GM12865 (cell line): ENCODE measurements at places on chromosomes 12 and 14.

DNA sequence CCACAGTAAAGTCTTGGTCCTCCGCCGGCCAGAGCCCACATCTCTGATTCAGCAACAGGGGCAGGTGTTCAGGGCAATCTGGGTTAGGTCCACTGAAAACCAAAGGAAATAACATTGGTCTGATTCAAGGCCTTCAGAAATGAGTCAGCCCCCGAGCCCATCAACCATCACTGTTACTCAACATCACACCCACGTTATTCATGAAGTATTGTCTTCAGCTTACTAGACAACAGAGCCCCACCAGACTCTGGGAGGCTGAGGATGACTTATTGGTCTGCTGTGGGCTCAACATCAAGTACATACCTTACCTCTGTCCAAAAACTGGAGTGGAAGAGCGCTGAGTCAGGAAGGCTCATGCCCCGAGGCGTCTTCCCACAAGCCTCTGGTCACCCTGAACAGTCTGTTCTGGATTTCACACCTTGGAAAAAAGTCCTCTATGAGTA lies 97.5 kb downstream of the ZFP36L1 start:
- peak; percentile 90 for DNase-seq

- DNase-seq, result no peak
Observed at GRCh38 chr14:89139404-89140247, 277.4 kb downstream of the FOXN3 start.

GRCh38 chr12:8453796-8454195 lies 2.0 kb upstream of the CLEC6A start:
- no peak for DNase-seq

DNA sequence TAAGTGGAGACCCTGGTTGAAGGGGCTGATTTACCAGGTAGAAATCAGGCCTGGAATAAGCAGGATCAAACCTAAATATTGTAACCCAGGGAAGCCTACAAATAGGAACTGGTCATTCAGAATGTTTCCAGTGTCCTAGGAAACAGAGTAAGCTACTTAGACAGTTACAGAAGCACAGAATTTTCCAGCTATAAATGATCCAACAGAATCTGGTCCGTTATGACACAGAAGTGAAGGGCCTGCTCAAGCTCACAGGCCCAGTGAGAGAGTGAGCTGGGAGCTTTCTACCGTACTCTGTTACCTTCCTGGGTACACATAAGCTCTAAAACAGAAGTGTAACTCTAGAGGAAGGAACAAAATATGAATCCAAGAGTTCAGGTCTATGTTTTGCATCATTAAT lies 119.1 kb downstream of the TTC7B start:
- no peak for DNase-seq

DNA sequence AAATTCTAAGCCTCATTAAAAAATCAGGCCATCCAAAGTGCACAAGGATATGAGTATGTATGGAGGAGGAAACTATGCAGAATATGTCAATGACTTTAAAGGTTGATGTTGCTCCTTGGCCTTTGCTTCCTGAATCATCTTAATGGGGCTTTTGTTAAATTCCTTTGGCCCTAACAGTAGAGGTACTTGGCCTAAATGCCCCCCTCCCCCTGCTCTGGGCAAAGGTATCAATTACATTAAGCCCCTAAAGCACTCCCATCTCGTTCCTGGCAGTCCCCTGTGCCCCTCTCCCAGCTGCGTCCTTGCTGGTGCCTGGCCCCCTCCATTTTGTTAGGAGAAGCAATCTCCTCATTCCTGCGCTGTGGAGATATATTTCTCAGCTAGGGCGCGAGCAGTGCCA lies 4.8 kb downstream of the COPZ1 start:
- DNase-seq, result no peak

- DNase-seq, result peak; percentile 27
Observed at GRCh38 chr14:57831981-57832380, 33.9 kb downstream of the SLC35F4 start.

DNA sequence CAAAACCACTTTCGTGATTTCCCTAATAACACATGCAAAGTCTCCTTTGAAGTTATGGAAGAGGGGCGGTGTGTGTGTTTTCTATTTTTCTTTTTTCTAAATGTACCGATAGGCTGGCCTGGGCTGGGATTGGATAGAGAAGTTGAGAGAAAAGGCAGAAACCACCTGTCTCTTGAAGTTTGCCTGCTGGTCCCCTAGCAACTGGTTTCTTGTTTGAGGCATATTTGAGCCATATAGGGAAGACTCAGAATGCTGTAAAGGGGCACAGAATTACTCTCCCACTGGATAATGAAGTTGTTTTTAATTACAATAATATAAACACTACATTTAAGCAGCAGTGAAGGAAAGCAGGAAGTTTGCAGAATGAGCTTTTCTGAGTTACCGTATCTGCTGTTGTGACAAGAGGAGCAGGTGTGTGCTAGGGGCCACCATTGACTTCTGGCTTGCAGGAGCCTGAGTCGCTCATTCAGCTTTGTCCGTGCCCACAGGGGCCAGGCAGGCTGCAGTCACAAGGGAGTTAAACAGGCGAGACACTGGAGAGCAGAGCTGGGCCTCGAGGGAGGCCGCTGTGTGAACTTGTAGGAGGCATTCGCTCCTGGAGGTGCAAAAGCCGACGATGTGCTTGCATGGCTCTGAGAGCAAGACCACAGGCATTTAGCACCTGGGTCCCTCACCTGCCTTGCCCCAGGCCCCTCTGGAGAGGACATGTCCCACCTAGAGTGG lies 173.8 kb upstream of the RGS6 start:
- DNase-seq, result peak; percentile 26

DNA sequence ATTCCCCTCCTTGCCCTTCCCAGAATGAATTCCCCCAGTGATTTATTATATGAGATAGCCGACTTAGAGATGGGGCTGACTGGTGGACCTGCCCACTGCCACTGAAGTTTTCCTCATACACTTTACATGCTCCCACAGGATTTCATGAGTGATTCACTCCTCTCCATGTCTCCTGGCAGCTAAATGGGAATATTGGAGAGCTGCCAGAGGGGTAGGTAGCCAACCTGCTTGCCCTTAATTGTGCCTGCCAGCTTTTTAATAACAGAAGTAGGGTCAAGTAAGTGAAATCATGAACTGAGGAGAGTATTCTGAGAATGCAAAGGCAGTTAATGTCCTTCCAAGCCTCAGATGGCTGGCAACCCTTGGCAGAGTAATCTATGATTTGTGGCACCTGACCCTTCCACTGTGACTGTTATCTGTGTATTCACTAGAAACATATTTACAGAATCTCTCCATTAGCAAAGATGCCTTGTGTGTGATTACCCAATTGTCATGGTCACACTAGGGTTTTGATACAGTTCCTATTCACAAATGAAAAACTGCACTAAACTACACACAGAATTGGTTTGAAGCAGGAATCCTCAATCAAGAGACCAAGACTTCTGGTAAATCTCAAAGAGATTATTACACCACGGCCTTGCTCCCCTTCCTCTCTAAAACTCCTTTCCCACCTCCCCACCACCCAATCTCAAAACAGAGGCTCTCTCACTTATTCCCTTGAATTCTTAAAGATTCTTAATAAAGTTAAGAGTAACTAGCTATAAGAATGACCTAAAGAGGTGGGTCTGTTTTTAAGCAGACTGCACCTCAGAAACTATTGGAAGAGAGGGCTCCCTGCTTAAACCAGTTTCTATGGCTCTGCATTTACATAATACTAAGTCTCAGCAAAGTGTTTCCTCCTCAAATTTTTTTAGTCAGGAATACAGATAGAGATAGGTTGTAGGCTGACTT lies 17.2 kb downstream of the NKX2-1 start:
- no peak for DNase-seq

- peak; percentile 87 for DNase-seq
Observed at GRCh38 chr12:52023182-52023975, 16.6 kb downstream of the TAMALIN start.

DNA sequence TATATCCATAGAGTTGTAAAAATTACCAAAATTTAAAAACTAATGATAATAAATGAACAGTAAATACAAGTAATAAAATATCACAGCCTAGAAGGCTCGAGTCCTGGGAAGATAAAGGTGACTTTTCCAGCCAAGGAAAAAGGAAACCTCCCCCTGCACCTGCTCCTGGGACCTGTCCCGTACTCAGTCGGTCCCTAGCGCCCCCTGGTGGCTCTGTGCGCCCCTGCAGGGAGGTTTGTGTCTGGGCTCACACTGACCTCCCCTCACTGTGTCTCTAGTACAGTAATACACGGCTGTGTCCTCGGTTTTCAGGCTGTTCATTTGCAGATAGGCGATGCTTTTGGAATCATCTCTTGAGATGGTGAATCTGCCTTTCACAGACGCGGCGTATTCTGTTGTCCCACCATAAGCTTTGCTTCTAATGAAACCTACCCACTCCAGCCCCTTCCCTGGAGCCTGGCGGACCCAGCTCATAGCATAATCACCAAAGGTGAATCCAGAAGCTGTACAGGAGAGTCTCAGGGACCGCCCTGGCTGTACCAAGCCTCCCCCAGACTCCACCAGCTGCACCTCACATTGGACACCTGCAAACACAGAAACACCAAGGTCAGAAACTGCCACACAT lies 1030.4 kb downstream of the TMEM121 start:
- DNase-seq, result peak; percentile 55
